ENCODE measurements at places on chromosomes 2 and 18.

GRCh38 chr2:144333143-144333555 lies 186.8 kb downstream of the ZEB2 start:
- DNase-seq: no peak

DNA sequence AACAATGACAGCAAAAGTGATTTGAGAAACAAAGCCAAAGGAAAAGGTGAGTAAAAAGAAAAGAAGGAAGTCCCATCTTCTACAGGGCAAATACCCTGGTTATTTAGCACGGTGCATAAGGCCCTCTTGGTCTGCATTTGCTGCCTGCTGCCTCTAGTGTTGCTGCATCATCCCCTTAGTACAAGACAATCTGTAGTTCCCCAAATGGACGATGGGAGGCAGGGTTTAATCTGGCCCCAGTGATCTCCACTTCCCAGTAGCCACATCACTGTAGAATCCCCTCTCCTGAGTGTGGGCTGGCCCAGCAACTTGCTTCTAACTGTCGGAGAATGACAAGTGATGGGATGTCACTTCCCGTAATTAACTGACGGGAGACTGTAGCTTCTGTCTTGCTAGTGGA lies 85.1 kb downstream of the CTAGE1 start:
- no peak for DNase-seq

DNA sequence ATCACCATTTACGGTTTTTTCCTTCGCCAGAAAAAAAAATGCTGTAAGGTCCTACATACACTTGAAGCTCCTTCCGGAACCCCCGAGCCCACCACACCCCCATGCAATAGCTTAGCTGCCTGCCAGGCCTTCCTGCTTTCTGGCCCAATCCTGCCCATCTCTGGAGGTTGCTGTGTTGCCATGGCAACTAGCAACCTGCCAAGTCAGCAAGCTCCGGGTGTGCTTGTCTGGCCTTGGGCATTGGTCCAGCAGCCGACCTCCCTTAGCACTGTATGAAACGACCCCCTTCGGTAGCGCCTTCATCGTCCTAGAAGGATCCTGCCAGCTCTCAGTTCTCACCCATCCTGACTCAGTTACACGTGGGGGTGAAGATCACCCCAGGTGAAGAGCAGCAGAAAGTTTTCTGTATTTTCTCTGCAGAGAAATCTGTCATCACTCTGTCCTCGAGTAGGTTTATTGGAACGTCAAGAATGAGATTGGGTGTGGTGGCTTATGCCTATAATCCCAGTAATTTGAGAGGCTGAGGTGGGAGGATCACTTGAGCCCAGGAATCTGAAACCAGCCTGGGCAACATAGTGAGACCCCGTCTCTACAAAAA lies 47.4 kb upstream of the MTCL1 start:
- DNase-seq: no peak

- DNase-seq: peak; percentile 34
These were observed 76.9 kb downstream of the MYO1B start for GRCh38 chr2:191321861-191322662.

GRCh38 chr2:49973917-49974368 lies 819.6 kb upstream of the FSHR start:
- peak; percentile 77 for DNase-seq

DNA sequence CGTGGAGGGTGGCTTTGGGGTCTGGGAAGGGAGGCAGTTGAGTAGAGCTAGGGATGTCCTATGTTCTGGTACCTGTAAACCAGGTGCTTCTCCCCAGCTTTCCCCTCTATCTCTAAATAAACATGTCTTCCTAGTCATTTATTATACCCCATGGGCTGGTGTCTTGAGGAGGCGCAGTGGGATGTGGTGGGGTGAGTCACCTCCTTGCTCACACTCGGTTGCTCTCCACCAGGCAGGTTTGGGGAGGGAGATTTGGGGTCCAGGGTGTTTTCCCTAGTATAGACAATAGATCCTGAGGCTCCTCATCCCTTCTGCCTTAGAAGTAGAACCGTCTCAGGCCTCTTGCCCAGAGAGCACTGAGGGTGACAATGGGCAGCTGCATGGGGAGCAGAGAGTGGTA lies 5.1 kb downstream of the PSD4 start:
- peak; percentile 80 for DNase-seq

- DNase-seq: no peak
These were observed 181.3 kb downstream of the INSIG2 start for GRCh38 chr2:118269408-118270051.

- no peak for DNase-seq
These were observed 19.8 kb downstream of the MYL12B start for GRCh38 chr18:3281456-3282400.

- no peak for DNase-seq
These were observed 270.7 kb downstream of the ALK start for GRCh38 chr2:29650631-29651097.

DNA sequence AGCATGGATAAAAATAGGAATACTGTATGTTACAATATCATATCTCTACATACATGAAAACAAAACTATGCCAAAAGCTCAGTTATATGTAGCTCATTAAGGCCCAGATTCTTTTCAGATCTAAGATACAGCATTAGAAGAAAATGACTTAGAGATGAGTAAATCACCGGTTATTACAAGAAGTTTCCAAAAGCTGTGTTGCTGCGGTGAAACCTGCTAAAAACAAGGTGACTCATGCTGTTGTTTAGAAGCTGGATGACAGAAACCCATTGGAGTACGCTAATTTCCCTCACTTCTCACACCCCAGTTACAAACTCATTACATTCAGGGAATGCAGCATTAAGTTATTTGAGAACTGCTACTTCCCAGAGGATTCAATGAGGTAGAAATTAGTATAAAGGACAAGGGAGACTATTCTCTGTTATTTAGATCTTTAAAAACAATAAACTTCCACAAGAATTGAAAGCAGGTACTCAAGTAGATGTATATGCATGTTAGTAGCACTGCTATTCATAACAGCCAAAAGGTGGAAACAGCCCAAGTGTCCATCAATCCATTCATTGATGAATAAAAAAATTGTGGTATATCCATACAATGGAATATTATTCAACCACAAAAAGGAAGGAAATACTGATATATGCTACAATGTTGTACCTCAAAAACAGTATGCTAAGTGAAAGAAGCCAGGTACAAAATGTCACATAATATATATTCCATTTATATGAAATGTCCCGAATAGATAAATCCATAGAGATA lies 32.6 kb downstream of the RBKS start:
- DNase-seq: no peak

GRCh38 chr2:42238644-42239288 lies 69.6 kb downstream of the EML4 start:
- DNase-seq: peak; percentile 64

GRCh38 chr18:59374128-59374527 lies 15.1 kb upstream of the LMAN1 start:
- DNase-seq: no peak

DNA sequence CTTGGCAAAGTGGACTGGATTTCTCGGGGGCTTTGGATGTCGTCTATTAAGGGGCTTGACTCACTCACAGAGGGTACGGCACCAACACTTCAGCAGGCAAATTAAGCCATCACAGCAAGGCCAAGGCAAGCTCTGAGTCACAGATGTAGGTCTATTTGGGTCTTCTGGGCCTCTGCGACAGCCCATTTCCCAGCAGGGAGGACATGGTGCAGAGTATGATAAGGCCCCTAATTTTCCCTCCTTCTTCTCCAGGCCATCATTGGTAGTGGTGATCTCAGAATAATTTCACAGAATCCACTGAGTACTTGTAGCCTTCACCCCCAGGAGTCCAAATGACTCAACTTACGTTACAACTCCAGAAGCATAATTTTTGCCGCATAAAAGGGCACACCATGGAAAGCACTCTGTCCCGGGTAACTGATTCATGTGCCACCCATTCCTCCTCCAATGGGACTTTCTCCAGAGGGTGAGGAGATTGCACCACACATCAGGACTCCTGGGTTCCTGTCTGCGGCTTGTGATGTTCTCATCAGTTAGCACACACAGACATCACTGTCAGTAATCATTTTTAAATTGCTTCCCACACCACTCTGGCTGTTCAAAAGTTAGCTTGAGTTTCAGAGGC lies 164.9 kb downstream of the TXNL1 start:
- DNase-seq: no peak

DNA sequence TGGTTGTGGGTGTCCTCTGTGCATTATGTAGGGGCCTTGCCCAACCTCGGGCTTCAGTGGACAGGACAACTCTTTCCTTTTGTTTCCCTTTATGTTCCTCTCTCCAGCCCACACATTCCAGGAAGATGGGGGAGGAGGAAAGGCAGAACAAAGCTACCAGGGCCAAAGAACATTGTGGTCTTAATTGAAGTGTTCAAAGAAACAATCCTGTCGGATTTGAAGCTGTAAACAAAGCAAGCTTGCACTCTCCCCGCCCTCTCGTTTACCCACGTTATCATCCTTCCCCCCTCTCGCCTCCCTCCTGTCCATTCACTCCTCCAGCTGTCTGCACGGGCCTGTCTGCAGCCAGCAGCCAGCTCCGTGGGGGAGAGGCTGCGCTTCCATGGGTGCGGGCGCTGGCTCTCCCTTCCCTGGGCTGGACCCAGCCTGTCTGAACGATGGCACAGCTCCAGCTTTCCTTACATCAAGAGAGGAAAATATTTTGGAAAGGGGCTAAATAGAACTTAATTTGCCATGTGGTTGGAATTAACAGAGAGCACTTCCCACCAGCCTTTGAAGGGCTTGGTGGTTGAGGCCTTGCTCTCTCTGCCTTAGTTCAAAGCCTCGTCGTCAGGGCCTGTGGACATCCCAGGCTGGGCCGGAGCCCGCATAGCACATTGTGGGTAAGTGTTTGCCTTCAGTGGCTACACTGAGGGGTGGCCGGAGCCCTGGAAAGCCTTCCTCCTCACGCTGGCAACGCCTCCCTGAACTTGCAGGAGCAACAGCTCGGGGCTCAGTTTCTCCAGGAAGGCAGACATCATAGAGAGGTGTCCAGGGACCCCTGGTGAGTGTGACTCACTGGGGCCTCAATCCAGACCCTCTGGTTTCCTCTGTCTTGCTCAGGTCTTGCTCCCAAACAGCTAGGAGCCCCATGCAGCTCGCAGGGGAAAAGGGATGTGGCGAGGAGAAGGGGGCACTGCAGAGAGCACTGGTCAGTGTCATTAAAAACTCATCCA lies 60.6 kb upstream of the HS6ST1 start:
- DNase-seq: no peak

GRCh38 chr2:239396881-239397681 lies 3.7 kb downstream of the HDAC4 start:
- peak; percentile 75 for DNase-seq

- DNase-seq: no peak
These were observed 309.5 kb downstream of the KIAA1328 start for GRCh38 chr18:37138456-37138855.

- DNase-seq: no peak
These were observed 40.6 kb downstream of the FASTKD2 start for GRCh38 chr2:206805887-206806607.

DNA sequence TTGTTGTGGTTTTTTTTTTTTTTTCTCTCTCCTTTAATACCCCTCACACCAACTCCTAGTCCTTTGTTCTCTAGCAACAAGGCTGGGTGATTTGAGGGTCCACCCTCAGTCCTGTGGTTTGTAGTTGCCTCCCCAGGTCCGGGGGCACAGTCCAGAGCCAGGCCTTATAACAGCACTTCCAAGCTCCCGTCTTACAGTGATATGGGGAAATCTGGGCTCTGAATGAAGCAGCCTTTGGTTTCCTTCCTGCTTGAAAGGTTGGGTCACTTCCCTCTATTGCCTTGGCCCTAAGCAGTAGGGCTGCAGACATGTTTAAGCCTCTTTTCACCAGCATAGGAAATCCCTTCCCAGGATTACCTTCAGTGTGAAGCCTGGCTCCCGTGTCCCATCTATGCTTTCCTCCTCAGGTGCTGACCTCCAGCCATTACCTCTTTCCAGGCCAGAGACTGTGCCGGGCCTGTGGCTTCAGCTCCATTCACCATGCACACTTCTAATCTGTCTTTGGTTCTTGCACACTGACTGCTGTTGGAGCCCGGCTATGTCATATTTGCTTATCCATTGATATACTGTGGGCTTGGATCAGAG lies 21.2 kb upstream of the NTSR2 start:
- no peak for DNase-seq

DNA sequence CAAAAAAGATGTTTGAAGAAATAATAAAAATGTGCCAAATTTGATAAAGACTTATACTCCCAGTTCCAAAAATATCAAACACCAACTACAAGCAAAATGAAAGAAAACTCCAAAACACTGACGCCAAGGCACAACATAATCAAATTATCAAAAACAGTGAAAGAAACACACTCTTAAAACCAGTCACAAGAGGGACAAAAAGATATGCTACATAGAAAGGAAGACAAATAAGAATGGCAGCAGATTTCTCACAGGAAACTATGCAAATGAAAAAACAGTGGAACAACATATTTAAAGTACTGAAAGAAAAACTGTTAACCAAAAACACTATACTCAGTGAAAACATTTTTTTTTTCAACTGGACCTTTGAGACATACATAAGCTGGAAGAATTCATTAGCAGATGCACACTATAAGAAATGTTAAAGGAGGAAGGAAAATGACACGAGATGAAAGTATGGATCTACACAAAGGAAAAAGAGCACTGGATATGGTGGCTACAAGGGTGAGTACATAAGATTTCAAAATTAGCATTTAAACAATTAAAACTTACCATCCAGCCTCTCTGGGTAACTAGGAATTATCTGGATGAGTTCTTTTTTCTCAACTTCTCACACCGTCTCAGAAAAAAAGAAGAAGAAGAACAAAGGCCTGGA lies 94.0 kb upstream of the ACVR1C start:
- DNase-seq: no peak

DNA sequence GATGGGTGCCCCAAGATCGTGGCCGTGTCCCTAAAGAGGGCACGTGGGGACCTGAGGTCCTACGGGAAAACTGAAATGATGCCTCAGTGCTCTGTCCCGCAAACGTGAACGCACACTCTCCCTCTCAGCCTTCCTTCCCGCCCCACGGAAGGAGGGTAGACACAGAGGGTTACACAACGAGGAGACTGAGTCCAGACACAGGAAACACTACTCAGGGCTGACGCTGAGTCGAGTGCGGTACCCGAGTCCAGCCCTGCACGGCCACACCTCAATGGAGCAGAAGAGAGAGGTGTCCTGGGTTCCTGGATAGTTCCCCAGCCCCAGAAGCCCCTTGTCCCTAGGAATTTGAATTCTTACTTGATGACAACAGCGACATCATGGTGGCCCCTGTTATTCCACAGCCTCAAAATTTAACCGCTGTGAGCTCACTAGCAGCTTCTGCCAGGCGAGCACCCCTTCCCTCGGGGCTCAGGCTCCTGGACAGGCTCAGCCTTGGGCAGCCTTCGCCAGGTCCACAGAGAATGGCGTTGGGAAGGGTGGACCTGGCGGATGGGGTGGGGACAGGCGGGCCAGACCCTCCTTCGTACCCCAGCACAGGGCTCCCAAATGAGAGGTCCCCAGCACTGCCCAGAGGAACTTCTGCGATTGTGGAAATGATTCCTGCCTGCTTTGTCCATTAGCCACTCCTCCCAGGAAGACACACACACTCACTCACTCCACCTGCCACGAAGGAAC lies 980 bp upstream of the RNPEPL1 start:
- peak; percentile 49 for DNase-seq

- no peak for DNase-seq
These were observed 141.2 kb upstream of the TWIST2 start for GRCh38 chr2:238706673-238707072.

DNA sequence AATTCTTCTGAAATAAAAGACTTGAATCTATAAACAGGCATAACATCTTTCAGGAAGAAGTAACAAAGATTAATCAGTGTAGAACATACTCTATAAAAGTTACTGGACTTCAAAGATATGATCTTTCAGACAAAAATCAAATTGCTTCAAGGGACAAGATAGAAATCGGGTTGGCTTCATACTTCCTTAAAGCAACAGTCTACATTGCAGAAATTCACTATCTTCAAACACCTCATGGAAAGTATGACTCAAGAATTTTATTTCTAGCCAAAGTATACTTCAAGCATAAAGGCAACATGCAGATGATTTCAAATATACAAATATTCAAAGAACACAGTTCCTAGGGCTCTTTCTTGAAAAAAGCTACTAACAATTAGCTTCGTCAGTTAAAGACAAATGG lies 240.7 kb downstream of the SRBD1 start:
- no peak for DNase-seq
